ENCODE measurements at places on chromosomes 11 and 22. TPM values are rescaled to one million over a fixed set of nuclear protein-coding genes. Genes with fewer than 3 reads are reported as not detected.

The TRIM49 gene
- total RNA-seq, result not detected

The MAML2 gene
- 2.6 TPM for total RNA-seq

The SLC5A1 gene
- total RNA-seq, result not detected

The SEC14L6 gene
- total RNA-seq, result not detected

The NEU3 gene
- total RNA-seq, result 4.0 TPM

The PPP1R14B gene
- 394 TPM for total RNA-seq

The PNPLA2 gene
- 53.4 TPM for total RNA-seq

The UBQLNL gene
- not detected for total RNA-seq

The SCGB1D2 gene
- total RNA-seq, result not detected

The OR2D2 gene
- not detected for total RNA-seq

The C1QTNF5 gene
- total RNA-seq, result not detected

The CDC42EP2 gene
- total RNA-seq, result 13.8 TPM

The PGR gene
- not detected for total RNA-seq

The FGF4 gene
- not detected for total RNA-seq

The FGF3 gene
- total RNA-seq, result not detected

The CSNK2A3 gene
- total RNA-seq, result 2.8 TPM

The SLC22A25 gene
- not detected for total RNA-seq

The PRODH gene
- total RNA-seq, result 0.89 TPM

The POU2AF2 gene
- total RNA-seq, result not detected

The CD3G gene
- total RNA-seq, result not detected

The IGSF9B gene
- total RNA-seq, result 0.54 TPM

The PRAME gene
- 108 TPM for total RNA-seq

The DAGLA gene
- total RNA-seq, result 6.4 TPM

The XRRA1 gene
- total RNA-seq, result 4.5 TPM

The IL10RA gene
- not detected for total RNA-seq

The ABTB2 gene
- total RNA-seq, result 17.8 TPM

The UEVLD gene
- total RNA-seq, result 27.1 TPM

The CDCA5 gene
- 71.6 TPM for total RNA-seq

The TOMM22 gene
- total RNA-seq, result 70.7 TPM

The LMNTD2 gene
- 2.1 TPM for total RNA-seq

The WT1 gene
- total RNA-seq, result 6.3 TPM

The DSCAML1 gene
- 0.31 TPM for total RNA-seq

The OR4D5 gene
- total RNA-seq, result not detected

The WEE1 gene
- total RNA-seq, result 21.6 TPM

The ISX gene
- total RNA-seq, result not detected

The OR10D3 gene
- not detected for total RNA-seq

The KLHL35 gene
- total RNA-seq, result 0.51 TPM

The MRGPRF gene
- 0.18 TPM for total RNA-seq

The VSTM5 gene
- not detected for total RNA-seq

The KDM4E gene
- not detected for total RNA-seq

The NCF4 gene
- total RNA-seq, result not detected

The LIF gene
- total RNA-seq, result 37.6 TPM

The FKBP2 gene
- total RNA-seq, result 128 TPM

The CRYBB2 gene
- not detected for total RNA-seq

The LRFN4 gene
- 101 TPM for total RNA-seq

The GAL3ST1 gene
- 8.6 TPM for total RNA-seq

The SCN3B gene
- 0.11 TPM for total RNA-seq

The MRGPRG gene
- total RNA-seq, result not detected

The E2F8 gene
- total RNA-seq, result 6.1 TPM

The OTOG gene
- not detected for total RNA-seq

Measured in A549 treated with RU486 at 1 μM for 4 hours (cell line).